Activated CD4-positive, CD25-positive, alpha-beta regulatory T cell treated with anti-CD3 and anti-CD28 coated beads, Interleukin-2, amount 50 U/mL, for 72 hours (primary cell): ENCODE measurements at places on chromosomes 6 and 20.

- DNase-seq = no peak
Measured at GRCh38 chr6:152794696-152795095, 44.1 kb downstream of the VIP start.

- no peak for DNase-seq
Measured at GRCh38 chr6:159031846-159032245, 12.9 kb downstream of the TAGAP start.

DNA sequence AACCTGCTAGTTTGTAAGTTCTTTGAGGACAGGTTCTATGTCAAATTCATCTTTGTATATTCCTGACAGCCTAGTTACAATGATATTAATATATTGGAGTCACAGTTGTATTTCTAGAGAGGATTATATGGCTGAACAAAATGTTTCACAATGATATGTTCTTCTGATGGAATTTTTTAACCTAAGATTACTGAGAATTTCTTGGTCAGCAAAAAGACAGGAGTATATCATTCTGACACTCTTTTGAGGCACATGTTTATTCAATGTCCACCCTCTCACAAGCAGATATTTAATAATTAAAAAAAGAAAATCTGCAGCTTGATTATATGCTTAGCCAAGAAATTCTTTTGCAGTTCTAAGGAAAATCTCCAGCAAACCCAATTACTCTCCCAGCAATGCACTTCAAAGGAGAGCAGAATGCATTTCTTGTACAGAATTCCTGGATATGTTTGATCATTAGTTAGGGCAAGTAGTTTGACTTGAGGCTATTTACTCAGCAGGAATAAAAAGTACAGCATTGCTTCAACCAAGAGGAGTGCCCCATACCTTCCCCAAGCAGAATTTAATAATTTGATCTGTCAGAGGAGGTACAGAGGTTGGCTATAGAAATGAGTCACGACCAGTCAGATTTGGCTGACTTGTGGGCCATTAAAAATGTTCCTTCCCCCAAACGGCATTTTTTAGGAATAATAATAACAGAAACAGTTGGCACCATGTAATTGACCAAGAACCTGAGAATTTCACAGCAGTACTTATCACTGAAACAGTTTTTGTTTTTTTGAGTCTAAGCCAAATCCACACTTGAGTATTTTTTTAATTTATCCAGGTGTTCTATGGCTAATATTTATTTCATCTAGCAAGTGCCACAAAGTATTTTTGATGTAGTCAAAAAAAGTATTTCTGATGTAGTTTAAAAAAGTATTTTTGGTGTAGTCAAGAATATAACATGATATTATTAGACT lies 508.1 kb upstream of the FLRT3 start:
- DNase-seq = no peak

- DNase-seq = no peak
Measured at GRCh38 chr6:105493736-105494135, 90.9 kb upstream of the PREP start.

- no peak for DNase-seq
Measured at GRCh38 chr6:70510600-70510999, 56.1 kb upstream of the SDHAF4 start.

DNA sequence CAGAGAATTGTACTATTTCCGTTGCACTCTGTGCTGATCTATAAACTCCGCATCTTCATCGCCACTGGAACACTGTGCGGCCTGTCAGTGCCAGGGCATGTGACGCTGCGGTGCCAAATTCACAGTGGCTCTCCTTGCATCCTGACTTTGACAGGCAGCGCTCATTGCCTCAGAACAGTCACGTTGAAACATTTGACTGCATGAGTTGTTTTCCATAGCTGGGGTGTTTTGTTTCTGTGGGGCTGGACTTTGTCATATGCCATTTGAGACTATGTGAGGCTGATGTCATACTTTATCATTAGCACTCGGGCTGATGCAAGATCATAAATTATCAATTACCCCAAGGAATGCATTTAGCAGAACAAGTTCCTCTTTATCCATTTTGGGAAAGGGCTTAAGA lies 32.7 kb downstream of the CFAP61 start:
- DNase-seq = no peak

DNA sequence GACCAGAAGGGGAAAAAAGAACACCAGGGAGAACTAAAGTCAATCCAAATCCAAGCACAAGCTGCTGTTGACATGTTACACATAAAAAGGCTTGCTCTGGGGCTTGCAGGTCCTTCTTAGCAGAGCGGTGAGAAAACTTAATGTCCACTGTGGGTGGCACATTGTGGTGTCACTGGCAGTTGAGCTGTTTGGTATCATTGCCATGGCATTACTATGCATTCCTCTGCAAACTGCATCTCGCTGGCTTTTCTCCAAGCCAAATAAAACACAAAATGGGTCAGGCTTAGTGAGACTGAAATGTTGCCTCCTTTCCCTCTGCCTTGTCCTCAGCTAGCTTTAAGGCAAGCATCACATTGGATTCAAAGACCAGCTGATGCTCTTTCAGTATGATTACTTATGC lies 40.9 kb downstream of the LY86 start:
- DNase-seq = no peak

GRCh38 chr6:132344811-132345210 lies 56.5 kb downstream of the MOXD1 start:
- DNase-seq = no peak

DNA sequence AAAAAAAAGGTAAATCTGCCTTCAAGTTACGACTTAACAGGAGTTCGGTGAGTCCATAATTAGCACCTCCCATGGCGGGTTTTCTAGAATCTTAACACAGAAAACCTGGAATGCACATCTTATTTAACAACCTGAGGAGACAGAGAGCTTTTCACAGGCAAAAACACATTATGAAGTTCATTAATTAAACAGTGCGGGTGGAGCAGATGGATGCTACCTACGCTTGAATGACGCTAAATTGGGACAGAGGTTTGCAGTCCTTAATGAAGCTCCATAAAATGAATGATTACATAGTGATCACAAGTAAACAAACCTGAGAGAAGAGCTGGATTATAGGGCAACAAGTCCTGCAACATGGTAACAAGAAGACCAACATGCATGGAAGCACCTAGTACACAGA lies 81.0 kb downstream of the INSM1 start:
- DNase-seq = no peak

- no peak for DNase-seq
Measured at GRCh38 chr6:149855040-149855654, 9.0 kb downstream of the LRP11 start.

DNA sequence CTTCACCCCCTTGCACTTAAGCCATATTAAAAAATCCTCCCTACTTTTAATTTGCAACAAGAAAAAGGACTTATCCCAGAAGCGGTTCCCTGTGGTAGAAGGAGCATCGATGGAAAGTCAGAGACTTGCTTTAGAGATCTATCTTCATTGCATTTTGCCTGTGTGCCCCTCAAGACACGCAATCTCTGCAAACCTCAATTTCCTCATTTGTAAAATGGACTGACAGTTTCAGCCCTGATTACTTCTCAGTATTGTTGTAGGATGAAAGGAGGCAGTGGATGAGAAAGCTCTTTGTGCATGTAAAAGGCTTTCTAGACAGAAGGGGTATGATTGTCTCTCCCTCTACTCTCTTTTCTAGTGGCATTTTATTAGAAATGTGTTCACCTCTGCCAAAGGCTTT lies 410.2 kb downstream of the CDC5L start:
- no peak for DNase-seq

DNA sequence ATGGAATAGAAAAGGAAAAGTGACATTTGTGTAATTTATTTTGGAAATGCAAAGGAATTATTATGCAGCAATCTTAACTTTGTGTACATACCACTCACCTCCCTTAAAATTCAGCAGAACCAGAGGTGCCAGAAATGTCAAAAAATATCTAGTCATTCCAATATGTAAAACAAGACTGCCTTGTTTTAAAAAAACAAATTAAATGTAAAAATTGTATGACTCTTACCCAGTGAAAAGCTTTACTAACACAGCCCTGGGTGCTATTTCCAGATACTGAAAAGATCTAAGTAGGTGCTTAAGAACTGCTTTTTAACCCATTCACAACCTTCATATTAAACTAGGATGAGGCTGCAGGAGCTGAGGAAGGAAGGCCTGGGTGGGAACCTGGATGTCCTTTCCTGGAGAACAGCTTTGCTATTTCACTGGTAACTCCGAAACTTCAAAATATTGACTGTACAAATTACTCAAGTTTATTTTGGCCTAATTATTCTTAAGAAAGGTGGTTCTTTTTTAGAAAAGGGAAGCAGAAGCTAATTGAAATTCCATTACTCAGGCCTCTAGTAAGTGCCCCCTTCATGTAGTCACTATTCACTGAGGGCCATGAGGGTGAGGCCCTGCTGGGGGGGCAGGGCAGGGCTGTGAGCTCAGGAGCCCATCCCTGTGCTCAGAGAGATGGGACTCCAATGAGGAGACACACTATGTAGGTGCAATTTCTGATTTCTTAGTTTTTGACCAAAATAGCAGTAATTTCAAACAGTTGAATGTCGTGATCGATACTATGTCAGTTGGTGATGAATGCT lies 139.6 kb downstream of the MAP3K4 start:
- no peak for DNase-seq

DNA sequence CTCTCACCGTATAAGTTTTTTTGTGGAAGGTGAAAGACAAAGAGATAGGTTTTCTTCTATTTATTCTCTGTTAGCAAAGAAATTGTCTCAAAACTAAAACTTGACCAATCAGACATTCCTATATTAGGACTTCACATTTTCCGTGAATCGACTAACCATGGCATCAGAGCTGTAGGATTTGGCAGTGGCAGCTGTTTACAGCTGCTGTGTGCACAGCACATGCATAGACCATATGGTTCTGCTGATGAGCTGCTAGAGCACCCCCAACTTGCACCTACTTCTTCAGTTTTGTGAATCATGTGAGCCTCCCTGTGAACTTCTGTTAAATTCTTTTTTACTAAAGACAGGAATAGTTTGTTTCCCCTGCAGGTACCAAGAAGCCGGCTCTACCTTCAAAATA lies 157.9 kb downstream of the RFX6 start:
- DNase-seq = no peak

DNA sequence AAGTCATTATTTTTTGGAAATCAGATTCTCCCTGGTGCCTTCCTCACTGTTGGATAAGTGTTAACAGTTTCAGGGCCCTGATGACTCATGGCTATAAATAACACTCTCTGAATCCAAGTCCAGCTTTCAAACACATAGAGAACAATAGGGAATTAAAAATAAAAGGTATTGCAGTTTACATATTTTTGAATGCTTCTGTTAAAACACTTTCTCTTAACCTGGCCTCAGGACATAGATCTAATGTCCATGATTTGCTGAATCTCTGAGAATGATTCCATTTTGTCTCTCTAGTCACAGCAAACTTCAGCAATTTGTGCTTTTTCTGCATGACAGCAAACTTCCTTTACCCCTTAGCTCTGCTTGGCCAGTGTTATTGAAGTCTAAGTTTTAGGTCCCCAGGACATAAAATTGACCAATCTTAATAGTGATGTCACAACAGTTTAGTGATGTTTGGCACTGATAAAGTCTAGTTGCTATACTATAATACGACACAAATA lies 1192.4 kb upstream of the CITED2 start:
- no peak for DNase-seq

GRCh38 chr20:32490942-32491763 lies 94.0 kb downstream of the NOL4L start:
- no peak for DNase-seq

DNA sequence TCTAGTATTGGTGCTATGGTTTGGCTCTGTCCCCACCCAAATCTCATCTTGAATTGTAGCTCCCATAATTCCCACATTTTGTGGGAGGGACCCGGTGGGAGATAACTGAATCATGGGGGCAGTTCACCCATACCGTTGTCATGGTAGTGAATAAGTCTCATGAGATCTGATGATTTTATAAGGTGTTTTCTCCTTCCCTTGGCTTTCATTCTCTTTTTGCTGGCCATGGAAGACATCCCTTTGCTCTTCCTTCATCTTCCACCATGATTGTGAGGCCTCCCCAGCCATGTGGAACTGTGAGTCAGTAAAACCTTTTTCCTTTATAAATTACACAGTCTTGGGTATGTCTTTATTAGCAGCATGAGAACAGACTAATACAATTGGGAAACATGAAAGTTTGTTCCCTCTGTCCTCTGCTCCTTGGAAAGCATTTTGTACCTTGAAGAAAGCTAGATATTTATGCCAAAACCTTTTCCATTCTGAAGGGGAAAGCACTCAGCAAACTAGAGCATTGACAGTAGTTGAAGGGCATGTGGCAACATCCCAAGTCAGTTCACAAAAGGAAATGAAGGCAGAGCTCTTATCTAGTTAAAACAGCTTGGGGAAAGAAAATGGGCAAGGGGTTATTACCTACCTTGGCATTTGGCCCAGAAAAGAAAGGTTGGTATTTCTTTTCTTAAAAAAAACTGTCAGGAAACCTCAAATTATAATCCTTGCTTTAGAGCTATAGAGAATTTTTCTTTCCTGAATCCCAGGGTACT lies 10.7 kb upstream of the TNFAIP3 start:
- DNase-seq = no peak

- DNase-seq = no peak
Measured at GRCh38 chr6:71502956-71503355, 214.3 kb downstream of the OGFRL1 start.

- DNase-seq = no peak
Measured at GRCh38 chr20:37154684-37155298, 24.3 kb upstream of the RPN2 start.

- no peak for DNase-seq
Measured at GRCh38 chr6:5081955-5082354, 3.2 kb upstream of the PPP1R3G start.

GRCh38 chr20:44406572-44407137 lies 51.2 kb downstream of the HNF4A start:
- DNase-seq = no peak

- no peak for DNase-seq
Measured at GRCh38 chr20:58877050-58877975, 24.8 kb downstream of the GNAS start.

DNA sequence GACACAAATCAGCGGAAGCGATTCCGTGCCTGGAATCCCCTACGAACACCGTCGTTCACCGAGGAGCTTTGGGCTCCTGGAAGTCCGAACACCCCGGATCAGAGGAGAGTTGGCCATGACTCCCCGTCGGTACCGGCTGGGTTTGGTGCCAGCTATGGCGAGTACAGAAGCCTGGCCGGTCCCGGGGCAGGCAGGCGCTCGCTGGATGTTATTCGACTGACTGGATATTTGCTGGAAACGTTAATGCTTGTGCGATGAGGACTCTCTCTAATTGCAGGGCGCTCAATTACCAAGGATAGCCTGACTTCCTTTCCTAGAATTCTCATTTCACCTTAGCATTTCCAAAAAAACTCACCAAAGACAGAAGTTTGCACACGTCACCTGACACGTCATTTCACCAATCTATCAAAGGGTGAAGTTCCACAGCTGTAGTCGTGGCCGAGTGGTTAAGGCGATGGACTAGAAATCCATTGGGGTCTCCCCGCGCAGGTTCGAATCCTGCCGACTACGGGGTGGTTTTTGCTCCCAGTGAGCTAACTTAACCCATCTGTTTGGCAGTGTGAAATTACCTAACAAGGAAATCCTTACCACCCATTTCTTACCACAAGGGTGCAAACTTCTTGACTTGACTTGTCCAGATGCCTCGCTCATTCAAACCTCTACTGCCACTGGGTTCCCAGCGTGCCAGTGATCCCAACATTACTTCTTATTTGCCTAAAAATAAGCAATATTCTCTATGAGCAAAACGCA lies 22.7 kb upstream of the ZNF184 start:
- peak; percentile 73 for DNase-seq

GRCh38 chr6:166630462-166630861 lies 3.4 kb upstream of the RPS6KA2 start:
- DNase-seq = no peak
